Astrocyte of the cerebellum (primary cell): ENCODE measurements at places on chromosomes 7 and 10.

DNA sequence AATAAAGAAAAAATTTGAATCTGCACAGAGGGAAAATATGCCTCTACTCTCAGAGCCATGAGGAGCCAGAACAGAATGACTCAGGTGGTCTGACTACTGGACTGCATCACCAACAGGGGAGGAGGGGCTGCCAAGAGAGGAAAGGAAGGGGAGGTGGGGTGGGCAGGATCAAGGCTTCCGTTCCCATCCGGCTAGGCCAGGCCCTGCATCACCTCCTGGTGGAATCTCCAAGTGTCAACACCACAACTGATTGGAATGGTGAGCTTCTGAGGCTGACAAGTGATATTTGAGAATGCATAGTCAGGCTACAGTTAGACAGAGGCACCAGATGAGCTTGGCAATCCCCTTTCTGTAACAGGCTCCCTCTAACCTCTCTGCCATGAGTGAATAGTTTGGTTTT lies 10.4 kb upstream of the GPR26 start:
- DNase-seq = no peak

DNA sequence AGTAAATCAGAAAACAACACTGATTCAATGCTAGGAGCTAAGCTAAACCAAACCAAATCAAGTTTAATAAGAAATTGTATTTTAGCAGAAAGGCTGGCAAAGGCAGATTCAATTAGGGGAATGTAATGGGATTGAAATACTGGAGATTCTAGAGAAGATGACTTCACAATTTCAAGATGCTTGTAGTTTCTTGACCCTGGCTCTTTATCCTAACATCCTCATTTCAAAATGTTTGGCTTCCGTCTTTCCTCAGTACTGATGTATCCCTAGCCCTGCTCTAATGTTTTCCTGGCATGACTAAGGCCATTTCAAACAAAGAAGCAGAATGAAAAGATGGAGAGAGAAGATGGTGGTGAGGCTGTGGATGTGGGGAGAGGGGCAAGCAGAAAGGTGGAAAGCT lies 2.7 kb upstream of the JCAD start:
- peak; percentile 31 for DNase-seq

DNA sequence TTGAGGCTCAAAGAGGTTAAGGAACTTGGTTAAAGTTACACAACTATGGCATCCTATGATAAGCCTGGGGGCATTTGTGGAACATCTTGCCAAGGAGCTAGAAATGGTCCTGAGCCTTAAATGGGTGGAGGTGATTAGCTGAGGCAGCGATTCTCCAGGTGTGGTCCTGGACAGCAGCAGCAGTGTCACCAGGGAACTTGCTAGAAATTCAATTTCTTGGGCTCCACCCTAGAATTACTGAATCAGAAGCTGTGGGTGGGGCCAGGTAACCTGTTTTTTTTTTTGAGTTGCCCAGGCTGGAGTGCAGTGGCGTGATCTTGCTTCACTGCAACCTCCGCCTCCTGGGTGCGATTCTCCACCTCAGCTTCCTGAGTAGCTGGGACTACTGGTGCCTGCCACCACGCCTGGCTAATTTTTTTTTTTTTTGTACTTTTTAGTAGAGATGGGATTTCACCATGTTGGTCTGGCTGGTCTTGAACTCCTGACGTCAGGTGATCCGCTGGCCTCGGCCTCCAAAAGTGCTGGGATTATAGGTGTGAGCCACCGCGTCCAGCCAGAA lies 13.1 kb downstream of the RPS24 start:
- DNase-seq = no peak

- peak; percentile 8 for DNase-seq
These were observed 90.7 kb downstream of the TFPI2 start for GRCh38 chr7:93799750-93800357.

- no peak for DNase-seq
These were observed 246.0 kb downstream of the ELFN1 start for GRCh38 chr7:1915956-1916600.

DNA sequence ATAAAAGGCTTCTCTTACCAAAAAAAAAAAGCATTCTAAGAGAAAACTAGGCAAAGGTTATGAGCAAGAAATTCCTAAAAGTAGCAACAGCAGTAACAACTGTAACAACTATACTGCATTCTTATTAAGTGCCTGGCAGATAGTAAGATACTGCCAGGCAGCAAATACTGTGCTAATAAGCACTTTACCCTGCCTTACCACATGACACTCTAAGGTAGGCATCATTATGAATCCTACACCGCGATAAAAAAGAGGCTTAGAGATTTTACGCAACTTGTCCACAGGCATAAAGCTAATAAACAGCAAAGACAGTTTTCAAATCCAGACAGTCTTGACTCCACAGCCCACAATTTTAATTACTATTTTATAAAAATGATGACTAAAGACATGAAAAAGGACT lies 83.2 kb downstream of the USP6NL start:
- DNase-seq = no peak

- DNase-seq = no peak
These were observed 140.0 kb downstream of the RAPGEF5 start for GRCh38 chr7:22216832-22217475.

DNA sequence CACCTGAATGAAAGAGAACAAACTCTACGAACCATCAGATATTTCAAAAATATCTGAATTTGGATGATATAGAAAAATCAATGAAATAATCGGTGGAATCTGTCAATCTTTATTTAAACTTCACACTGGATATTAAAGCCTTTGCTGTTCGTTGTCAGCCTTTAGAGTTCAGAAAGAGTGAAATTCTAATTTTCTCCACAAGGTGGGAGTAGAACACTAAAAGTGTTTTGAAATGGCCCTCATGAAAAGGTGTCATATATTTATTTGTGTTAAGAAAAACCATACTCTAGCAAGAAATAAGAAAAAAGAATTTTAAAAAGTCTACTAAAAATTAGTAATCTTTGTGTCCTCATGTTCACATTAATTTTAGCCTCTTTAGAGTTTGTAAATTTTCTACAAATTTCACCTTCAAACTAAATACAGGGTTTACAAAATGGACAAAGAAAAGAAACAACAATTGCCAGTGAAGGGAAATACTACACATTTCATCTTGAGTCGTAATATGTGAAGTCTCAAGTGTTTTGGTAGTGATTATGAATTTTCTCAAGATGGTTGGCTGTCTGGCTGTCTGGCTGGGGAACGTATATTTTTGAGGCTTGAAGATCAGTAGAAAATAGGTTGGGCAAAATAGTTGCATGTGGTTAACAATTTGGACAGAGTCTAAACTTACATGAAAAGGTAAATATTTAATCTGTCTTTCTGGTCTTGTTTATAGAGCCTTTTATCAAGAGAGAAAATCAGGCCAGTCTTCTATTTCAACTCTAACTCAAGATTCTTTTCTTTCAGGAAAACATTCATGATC lies 43.7 kb downstream of the DNAJB9 start:
- peak; percentile 26 for DNase-seq

DNA sequence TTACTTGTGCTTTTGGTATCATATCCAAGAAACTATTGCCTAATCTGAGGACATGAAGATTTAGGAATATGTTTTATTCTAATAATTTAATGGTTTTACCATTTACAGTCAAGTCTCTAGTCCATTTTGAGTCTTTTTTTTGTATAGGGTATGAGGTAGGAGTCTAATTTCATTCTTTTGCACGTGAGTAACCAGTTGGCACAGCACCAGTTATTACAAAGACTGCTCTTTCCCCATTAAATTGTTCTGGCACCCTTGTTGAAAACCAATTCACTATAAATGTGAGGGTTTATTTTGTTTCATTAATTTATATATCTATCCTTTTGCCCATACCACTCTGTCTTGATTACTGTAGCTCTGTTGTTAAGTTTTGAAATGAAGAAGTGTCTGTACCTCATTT lies 381.6 kb downstream of the SUGCT start:
- DNase-seq = no peak

- DNase-seq = no peak
These were observed 212.9 kb downstream of the TCF7L2 start for GRCh38 chr10:113162960-113163359.
